ENCODE measurements at places on chromosomes 4 and X.

GRCh38 chr4:112189754-112190153, 41.8 kb upstream of the AP1AR start:
- DNase-seq: no peak

DNA sequence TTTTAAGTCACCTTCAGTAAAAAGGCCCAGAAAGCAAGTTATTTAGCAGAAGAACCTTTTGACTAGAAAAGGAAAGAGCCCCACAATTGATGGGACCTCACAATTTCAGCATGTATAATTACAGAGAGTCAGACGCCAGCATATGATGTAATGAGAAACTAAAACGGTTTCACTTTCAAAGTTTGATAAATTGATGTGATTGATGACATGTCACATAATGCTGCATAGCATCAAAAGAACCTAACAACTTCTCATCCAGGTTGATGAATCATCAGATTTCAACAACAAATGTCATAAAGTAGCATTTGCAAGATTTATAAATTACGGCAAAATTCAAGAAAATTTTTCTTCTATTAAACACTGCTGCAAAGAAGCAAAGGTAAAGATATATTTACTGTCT, 3.9 kb upstream of the GAR1 start:
- DNase-seq: no peak

GRCh38 chr4:24143741-24144140, 253.9 kb upstream of the PPARGC1A start:
- no peak for DNase-seq

GRCh38 chr4:123846561-123846960, 450.0 kb downstream of the SPRY1 start:
- no peak for DNase-seq

GRCh38 chr4:80036949-80037685, 35.9 kb downstream of the ANTXR2 start:
- DNase-seq: no peak

- peak; percentile 55 for DNase-seq
Measured at GRCh38 chr4:182917182-182918043, at the start of gene DCTD. Gene DCTD, minus strand, starts transcription at chr4:182917386. Its CDS starts 1,818 bp downstream, at chr4:182915568.

GRCh38 chr4:153068751-153069150, 132.6 kb downstream of the FHDC1 start:
- DNase-seq: no peak

DNA sequence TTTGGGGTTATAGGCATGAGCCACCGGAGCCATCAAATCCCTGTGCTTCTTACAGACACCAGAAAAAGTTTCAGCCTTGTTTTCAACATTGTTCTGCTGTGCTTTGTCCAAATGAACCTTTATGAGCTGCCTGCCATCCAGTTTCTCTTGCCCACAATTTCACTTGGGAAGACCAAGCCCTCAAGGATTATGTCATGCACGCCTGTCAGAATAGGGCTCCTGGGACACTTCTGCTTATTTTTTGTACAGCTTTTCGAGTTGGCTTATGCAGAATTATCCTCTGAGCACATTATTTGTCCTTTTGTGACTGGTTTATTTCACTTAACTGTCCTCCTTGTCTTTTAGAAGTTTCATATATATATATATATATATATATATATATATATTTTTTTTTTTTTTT, 16.2 kb downstream of the UBE2K start:
- no peak for DNase-seq

GRCh38 chr4:164874789-164875188, 2.2 kb upstream of the APELA start:
- no peak for DNase-seq

DNA sequence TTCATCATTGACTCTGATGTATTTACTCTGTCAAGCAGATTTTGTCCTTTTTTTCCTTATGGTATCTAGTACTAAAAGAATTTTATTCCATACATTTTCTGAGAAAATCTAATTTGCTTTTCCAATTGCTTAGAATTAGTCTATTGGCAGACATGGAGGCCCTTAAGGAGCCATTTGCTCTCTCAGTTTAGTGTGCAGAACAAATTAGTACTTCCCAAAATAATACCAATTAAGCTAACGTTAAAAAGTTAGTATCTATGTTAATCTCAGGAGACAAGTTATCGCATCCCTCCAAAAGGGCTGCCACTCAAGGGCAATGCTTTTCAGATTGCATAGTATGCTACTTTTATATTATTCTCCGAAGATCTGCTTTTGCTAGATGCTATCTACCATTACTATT, 47.7 kb downstream of the PDHA2 start:
- DNase-seq: no peak

DNA sequence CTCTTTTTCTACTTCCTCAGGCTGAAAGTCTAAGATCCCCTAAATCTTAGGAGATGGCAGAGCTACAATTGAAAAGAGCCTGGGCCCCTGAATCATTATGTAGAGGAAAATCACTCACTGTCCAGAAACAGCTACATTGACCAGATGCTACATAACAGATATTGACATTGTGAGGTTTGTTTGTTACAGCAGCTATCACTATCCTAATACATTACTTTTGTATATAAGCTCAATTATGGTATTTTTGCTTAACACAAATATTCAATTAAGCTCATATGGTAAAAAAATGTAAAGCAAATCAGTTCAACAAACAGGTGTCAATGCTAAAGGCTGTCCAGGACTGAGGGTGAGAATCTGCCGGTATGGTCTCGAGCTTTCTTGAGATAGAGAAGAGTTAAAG, 89.4 kb downstream of the LDB2 start:
- no peak for DNase-seq

- DNase-seq: no peak
Measured at GRCh38 chr4:29588617-29589016, 1131.6 kb upstream of the PCDH7 start.

GRCh38 chr4:183823434-183823833, 81.7 kb upstream of the STOX2 start:
- DNase-seq: no peak

GRCh38 chr4:173281406-173282255, 52.5 kb downstream of the HMGB2 start:
- no peak for DNase-seq

DNA sequence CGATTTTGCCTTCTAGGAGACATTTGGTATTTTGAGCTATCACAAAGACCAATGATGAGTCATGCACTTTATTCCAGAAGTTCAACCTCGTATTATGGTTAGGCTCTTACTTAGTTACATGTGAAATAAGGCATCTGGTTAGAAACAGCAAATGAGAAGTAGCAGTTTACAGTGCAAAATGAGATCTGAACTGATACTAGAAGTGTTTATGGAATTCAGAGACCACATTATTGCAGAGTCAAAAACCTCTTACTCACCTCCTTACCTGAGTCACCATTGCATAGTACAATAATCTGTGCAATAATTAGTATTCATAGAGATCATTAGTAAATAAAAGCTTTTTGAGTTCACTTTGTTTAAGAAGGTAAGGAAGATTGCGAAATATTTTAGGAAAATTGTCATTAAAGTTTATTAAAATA, 38.7 kb downstream of the SEC24B start:
- DNase-seq: no peak

- no peak for DNase-seq
Measured at GRCh38 chr4:176769514-176769913, 23.2 kb downstream of the VEGFC start.

- DNase-seq: no peak
Measured at GRCh38 chr4:102362922-102363432, 17.7 kb upstream of the SLC39A8 start.

GRCh38 chrX:108584617-108585211, 145.1 kb downstream of the COL4A5 start:
- no peak for DNase-seq

DNA sequence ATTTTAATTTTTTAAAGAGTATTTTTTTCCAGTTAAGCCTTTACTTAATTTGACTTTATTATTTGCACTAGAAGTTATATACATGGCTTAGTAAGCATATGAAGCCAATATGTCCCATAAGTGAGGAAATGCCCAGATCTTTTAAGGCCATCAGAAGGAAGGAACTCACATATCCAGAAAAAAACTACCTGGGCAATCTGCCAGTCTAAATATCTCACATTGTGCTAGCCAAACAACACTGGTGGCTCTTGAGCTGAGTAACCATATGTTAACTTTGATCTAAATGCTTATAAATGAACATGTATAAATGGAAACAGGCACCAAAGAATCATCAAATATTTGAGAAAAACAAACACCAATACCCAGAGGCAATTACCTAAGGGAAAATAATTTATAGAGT, 138.6 kb upstream of the APOOL start:
- no peak for DNase-seq

DNA sequence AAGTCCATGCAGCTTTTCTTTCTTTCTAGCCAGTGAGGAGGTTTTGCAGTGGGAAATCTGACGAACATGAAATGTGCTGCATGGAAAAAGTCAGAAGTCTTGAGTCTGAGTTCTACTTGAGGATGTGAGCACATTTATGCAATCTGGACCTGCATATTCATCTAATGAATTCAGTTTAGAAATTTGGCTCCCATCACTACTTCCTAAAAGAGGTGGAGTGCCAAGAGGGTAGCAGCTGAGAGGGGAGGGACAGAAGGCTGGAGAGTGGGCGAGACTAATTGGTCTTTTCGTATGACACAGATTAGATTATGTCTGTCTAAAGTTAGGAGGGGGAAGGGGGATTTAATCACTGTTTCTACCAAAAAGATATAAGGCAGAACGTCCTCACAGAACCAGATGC, 535.9 kb downstream of the IQCM start:
- DNase-seq: no peak

DNA sequence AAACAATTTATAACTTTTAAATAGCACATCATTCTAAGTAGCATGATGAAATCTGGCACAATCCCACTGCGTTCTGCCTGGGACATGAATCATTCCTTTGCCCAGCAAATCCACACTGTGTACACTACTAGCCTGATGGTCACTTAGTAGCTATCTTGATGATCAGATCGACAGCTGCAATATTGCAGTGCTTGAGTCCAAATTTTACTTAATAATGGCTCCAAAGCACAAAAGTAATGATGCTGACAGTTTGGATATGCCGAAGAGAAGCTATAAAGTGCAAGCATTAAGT, 86.6 kb upstream of the NPNT start:
- no peak for DNase-seq

DNA sequence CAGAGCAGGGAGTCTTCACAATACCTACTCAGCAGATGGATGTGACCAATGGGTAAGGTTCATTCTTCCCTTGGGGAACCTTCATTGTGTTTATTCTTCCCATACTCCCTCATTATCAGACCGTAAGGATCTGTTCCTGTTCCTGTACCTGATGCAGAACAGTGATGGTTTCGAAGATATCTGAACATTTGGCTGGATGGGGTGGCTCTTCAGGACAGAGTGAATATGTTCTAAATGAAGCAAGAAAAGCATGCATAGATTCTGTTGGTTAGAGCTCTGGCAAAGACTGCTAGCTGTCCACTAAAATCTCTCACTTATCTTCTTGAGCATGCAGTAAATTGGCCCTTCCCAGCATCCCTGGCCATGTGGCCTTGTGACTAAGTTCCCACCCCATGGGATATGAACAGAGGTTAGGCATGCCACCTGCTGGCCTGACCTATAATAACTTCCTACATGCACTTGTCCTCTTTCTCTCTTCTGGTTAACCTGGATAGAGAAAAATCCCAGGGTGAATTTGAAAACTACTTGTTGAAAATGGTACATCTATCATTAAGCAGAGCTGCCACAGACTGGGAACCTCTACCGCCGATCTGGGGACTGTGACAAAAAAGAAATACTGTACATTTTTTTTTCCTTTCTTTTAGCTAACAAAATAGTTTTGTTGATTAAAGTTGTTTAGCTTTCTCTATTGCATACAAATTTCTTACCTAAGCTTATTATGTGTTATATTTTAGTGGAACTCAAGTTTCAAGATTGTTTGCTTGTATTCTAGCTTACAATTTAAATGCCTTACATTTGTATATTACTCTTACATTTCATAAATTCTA, 60.0 kb upstream of the BANK1 start:
- peak; percentile 11 for DNase-seq

- no peak for DNase-seq
Measured at GRCh38 chrX:46459603-46460002, 85.6 kb downstream of the ZNF674 start.

GRCh38 chr4:164949448-164950143, 27.9 kb downstream of the TRIM61 start:
- no peak for DNase-seq

- DNase-seq: no peak
Measured at GRCh38 chr4:629636-629914, 4.2 kb downstream of the PDE6B start.

- no peak for DNase-seq
Measured at GRCh38 chr4:141543176-141543575, 93.2 kb upstream of the IL15 start.

- DNase-seq: no peak
Measured at GRCh38 chrX:46686003-46686645, 72.8 kb downstream of the SLC9A7 start.

- DNase-seq: no peak
Measured at GRCh38 chr4:100269446-100269845, 79.2 kb upstream of the DDIT4L start.

GRCh38 chrX:99184153-99184552, 1225.9 kb downstream of the PCDH19 start:
- DNase-seq: no peak

DNA sequence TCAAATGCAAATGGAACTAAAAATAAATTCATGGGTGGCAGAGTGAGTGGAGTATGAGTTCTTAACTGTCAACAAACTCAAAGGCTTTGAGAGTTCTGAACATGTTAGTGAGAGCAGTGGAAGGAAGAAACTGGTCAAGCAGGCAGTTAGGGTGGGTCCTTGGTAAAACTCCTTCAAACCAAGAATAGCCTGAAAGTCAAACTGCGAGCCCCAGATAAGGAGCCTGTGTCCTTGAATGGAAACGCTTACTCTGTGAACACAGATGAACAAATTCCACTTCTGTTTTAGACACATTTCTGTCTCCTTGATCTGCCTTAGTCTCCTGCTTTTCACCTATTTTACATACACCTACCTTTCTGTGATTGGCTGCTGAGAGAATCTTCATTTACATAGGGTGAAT, 129.4 kb upstream of the PCDH18 start:
- no peak for DNase-seq

DNA sequence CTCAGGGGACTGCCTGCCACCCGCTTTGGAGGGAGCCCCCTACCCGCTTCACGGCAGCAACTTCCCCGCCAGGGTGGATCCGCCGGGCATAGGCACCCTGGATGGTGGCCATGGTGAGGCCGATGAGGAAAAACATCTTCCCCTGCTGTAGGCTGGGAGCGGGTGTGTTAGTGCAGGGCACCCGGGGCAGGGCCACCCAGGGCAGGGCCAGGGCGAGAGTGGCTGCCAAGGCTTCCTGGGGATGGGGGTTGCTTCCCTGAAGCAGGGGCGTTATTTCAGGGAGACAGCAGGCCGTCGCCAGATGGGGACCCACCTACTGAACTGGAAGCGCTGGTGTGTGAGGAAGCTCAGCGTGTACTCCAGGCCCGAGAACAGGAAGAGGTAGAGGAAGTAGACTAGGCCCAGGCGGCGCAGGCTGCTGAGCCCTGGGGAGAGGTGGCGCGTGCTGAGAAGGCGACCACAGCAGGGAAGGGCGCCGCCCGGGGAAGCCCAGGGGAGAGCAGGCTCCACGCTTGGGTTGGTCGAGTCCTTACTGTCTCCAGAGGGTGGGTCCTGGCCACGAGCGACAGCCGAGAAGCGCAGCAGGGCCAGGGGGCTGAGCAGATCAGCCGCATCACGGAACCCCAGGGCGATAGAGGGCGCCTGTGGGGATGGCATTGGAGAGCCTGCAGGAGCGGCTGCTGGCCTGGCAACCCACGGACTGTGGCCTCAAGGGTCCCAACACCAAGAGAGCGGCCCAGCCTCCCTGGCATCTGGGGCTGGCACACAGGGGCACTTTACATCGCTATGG, 31.5 kb downstream of the NOP14 start:
- no peak for DNase-seq

Measured in NCI-H1092 (cell line).